ENCODE measurements at places on chromosomes 2 and 18.
A peak's percentile ranks its signal among the peaks of the same experiment; 100 is the strongest.

- no peak for DNase-seq
These were observed 101.2 kb downstream of the ZNF519 start for GRCh38 chr18:14031053-14031452.

- DNase-seq, result peak; percentile 74
These were observed 42.9 kb upstream of the EML6 start for GRCh38 chr2:54680397-54681041.

DNA sequence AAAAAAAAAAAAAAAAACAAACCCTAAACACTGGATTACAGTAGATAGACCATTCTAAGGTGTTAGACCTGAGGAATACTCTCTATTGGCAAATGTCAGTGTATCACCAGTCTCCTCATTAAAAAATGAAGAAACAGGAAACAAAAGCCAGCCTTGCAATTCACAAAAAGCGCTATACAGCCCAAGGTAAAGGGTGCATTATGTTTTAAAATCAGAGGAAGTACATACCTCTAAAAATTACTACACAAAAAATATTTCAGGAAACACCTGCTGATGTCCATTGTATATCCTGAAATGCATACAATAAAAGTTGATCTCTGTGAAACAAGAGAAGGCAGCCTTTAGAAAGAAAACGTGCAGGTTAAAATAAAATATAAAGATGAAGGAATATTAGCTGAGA lies 54.9 kb upstream of the TSPYL6 start:
- no peak for DNase-seq

GRCh38 chr2:24509840-24510239 lies 18.8 kb downstream of the NCOA1 start:
- DNase-seq, result no peak

GRCh38 chr18:75066936-75067335 lies 142.0 kb downstream of the PTGR3 start:
- no peak for DNase-seq

GRCh38 chr2:2188941-2189340 lies 142.1 kb downstream of the MYT1L start:
- DNase-seq, result no peak

GRCh38 chr2:139217641-139218040 lies 437.5 kb upstream of the NXPH2 start:
- no peak for DNase-seq

- no peak for DNase-seq
These were observed 68.3 kb upstream of the OTOS start for GRCh38 chr2:240208631-240209211.

DNA sequence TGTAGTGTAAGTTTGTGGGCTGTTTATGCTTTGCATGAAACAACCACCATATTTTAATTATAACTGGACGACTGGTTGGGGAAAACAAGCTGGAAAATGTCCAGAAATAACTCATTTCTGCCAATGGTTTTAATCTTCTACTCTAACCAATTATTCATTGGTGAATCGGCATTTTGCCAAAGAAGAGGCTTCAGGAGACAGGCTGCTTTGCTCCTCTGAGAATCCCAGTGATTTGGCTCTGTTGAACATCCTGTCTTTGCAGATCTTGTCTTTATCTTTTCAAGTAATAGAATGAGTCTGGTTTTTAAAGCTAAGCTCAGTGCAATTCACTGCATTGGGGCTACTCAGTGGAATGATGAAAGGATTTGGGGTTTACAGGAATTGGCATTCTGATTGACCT lies 109.6 kb downstream of the APOB start:
- DNase-seq, result no peak

DNA sequence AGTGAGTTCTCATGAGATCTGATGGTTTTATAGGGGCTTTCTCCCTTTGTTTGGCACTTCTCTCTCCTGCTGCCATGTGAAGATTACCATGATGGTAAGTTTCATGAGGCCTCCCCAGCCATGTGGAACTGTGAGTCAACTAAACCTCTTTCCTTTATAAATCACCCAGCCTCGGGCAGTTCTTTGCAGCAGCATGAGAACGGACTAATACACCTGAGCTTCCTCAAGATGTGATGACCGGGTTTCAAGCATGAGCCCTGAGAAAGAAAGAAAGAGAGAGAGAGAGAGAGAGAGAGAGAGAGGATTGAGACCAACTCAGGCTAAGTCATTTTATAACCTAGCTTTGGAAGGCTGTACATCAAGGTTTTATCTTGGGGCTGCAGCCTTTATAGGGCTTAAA lies 167.7 kb upstream of the SERPINE2 start:
- no peak for DNase-seq

DNA sequence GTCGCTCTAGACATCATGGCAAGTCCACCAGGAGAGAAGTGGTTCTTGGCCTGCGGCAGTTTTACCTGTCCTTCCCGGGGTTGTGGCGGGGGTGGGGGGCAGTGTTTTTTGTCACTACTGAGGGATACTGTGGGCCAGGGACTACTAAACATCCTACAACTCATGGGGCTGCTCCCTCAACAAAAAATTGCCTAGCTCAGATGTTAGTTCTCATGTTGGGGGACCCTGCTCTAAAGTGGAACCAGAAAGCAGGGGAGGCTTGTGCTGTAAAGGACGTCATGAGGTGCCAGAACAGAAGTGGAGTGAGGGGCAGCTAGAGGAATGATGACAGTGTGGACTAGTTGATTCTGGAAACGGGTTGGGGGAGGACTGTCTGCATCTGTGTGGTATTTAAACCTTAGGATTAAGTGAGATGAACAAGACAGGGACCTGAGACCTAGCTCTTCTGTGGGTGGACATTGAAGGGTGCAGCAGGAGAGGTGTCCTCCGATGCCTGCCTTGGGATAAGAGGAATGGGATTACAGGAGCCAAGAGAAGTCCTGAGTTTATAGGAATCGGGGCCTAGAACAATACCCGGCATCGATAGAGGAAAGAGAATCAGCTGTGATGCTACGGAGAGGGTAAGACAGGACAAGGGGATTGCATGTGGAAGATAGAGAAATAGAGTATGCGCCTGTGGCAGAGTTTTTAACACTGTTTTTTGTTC lies 2.7 kb downstream of the RPL31 start:
- no peak for DNase-seq

GRCh38 chr2:191899410-191899809 lies 52.5 kb upstream of the CAVIN2 start:
- no peak for DNase-seq

GRCh38 chr18:39770399-39770798 lies 2184.6 kb upstream of the PIK3C3 start:
- DNase-seq, result no peak

DNA sequence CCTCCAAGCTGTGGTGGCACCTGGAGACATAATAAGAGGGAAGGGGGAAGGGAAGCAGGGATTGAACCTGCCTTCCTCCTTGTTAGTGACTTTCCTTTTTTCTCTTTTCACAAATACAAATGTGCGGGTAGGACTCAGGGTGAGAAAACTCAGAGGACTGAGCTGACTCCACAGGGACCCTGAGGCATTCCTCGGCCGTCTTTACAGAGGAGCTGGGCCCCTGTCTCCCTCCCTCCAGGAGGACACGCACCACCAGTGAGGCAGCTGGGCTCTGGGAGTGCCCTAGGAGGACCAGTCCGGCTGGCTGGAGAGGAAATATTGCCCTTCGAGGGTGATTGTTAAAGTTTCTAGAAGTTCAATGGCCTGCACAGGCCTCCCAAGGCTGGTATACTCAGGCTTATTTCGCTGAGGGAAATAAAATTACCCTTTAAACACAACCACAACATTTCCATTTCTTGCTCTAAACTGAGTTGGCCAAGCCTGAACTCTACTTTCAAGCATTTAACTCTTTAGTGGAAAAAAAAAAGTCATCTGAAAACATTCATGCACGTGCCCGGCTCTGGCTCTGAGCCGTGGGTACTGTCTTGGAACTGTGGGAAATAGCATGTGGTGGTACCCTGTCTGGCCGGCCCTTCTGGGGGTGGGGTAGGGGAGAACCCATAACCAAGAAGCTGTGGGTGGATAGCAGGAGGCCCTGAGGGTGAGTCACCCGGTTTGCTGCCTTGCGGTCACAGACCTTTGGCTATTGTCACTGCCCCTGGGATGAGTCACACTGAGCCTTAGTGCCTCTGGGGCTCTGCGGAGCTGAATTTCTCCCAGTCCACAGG lies 116.0 kb downstream of the COPS8 start:
- DNase-seq, result peak; percentile 39

DNA sequence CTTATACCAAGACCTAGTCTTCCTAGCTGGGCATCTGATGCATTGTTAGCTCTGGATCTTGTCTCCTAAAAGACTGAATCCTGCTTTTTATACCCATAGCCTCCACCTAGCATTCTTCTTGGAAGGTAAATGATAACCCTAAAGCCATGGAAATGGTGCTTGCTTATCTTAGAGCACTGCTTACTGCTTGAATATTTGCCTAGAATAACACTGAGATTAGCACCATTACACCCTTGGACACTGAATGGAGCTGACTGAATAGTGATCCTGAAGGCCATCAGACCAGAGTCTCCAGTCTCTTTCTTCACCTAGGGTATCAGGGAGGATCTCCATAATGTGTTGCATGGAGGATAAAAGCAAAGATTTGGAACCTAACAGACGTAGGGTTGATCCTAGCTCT lies 50.3 kb upstream of the UGP2 start:
- no peak for DNase-seq

- DNase-seq, result no peak
These were observed 59.2 kb downstream of the LRRC30 start for GRCh38 chr18:7290077-7290476.

DNA sequence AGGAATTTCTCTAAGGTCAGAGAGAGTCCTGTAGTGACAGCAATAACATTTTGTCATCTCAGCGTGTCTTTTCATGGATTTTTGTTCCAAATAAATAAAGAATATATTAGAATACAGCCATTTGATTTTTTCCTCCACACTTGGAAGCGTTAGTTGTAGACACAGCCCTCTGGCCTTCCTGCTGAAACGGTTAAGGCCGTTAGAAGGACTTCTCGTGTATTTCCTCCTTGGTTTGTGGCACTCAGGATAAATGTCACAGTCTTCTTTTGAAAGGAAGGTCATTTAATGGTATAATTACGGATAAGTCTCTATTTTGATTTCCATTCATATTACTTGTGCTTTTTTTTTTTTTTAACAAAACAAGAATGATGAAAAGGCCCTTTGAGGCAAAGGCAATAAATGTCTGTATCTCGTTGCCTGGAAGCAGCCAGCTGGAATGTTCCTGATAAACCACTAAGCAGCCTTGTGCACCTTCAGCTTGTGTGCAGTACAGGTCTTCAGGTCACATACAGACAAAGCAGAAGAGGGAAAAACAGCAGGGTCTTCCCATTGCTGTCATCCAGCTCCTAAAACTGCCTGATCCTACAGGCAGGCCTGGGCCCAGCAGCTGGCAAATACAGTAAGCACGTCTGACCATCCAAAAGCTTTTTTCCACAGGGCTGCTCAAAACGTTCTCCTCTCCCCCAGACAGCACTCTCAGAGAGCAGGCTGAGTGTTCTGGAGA lies 14.4 kb downstream of the EFR3B start:
- DNase-seq, result no peak

DNA sequence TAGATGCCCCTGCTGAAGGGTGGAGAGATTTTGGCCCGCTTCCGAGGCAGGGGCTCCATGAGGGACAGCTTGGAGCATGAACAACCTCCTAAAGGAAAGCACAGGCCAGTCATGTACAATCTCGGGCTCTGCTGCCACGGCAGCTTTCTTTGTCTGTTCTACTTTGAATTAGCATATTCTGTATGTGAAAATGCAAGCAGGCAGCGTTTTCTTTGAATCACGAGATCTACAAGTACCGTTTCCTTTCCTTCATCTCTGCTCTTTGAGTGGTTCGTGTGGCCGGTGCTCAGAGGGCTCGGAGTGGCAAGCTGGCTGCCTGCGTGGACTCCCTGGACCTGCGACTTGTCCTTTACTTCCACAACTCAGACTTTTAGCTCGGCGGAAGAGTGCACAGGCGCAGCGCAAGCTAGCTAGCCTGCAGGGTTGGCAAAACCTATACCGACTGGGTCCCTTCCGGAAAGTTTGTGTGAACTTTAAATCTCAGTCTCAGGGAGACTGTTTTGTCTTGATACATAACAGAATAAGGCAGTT lies 6.9 kb downstream of the TWIST2 start:
- peak; percentile 32 for DNase-seq

DNA sequence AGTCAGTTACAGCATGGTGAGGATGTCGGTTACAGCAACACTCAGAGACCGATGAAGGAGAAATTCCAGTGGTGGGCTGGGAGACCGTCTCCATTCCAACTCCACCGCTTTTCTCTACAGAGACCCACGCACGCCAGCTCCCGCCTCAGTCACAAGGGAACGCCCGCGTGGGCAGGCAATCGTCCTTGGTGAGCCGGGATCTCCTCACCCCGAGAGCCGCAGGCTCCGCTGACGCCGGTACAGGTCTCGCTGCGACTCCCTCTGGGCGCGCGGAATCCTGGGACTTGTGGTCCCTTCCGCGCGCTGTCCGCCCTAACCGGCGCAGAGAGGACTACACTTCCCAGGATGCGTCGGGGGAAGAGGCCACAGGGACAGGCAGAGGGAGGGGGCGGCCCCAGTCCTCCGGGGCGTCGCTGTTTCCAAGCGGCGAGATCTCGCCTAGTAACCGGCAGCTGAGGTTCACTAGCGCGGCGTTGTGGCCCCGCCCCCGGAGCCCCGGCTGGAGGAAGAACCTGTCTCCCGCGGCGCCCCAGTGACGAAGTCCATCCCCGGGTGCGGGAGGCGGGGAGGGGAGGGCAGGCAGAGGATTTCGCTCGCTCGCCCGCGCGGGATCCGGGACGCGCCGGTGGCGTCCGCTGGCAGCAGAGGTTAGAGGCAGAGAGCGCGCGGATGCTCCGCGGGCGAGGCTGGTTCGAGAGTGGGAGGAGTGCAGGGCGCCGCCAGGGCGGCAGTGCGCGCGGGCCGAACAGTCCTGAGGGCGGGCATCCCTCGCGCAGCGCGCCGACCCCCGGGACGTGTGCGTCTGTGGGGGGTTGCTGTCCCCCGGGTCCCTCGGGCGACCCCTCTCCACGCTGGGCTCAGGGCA lies at the start of gene EML6:
Gene EML6 (plus strand): TSS at position 532 of the 865 bp plus-strand sequence. CDS start 1,400 bp downstream, outside the sequence.
- peak; percentile 99 for DNase-seq

GRCh38 chr2:236665572-236666118 lies 96.0 kb downstream of the ACKR3 start:
- no peak for DNase-seq

- no peak for DNase-seq
These were observed 233.6 kb upstream of the RASGRP3 start for GRCh38 chr2:33242845-33243244.

DNA sequence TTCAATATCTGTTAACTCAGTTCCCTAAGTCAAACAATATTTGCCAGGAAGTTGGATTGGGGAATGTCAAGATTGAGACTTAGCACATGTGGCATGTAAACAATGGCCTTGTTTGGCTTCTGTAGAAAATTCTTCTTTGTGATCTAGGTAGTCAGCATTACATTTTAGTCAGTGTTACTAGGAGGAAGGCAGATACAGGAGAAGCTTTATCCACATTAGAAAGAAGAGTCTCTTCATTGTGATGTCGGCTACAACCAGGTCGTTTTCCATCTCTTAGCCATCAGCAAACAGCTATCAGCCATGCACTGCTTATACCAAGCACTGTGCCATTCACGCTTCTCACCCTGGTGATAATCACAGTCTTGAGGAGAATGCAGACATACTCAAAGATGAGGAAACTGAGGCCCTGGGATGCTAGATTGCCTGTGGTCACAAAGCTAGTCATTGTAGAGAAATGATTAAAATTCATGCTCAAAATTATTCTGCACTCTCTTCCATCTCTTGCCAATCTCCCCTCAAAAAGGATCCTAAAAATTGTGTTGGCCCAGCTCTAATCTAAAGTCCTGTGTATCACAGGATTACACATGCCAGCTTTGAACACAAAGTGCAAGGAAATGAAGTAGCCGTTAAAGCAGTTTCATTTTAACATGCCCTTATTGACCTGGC lies 3.2 kb downstream of the GALNT5 start:
- no peak for DNase-seq

- peak; percentile 65 for DNase-seq
These were observed 62.2 kb upstream of the PMAIP1 start for GRCh38 chr18:59837586-59837985.

GRCh38 chr2:177740700-177741099 lies 331.9 kb downstream of the PDE11A start:
- no peak for DNase-seq

All from activated CD8-positive, alpha-beta memory T cell treated with anti-CD3 and anti-CD28 coated beads, Interleukin-2, amount 10 ng/mL, durations not matched to agents 7 days and 5 days (primary cell).